Lung (tissue), 17 donors: ENCODE measurements at places on chromosomes 5 and 9. TPM values are rescaled to one million over a fixed set of nuclear protein-coding genes. Genes with fewer than 3 reads are reported as not detected.

Gene CDC20B
- 5.7 TPM for total RNA-seq

Gene IL9
- not detected for total RNA-seq

Gene IFNA13
- not detected for total RNA-seq

Gene GARNL3
- total RNA-seq, result 31.1 TPM

Gene ORM1
- 22.4 TPM for total RNA-seq
